ENCODE measurements at places on chromosomes 13 and 19. TPM values are rescaled to one million over a fixed set of nuclear protein-coding genes. Genes with fewer than 3 reads are reported as not detected.

- DNase-seq: peak; percentile 90
Measured at GRCh38 chr19:48403606-48404005, 10.1 kb downstream of the GRIN2D start.

DNA sequence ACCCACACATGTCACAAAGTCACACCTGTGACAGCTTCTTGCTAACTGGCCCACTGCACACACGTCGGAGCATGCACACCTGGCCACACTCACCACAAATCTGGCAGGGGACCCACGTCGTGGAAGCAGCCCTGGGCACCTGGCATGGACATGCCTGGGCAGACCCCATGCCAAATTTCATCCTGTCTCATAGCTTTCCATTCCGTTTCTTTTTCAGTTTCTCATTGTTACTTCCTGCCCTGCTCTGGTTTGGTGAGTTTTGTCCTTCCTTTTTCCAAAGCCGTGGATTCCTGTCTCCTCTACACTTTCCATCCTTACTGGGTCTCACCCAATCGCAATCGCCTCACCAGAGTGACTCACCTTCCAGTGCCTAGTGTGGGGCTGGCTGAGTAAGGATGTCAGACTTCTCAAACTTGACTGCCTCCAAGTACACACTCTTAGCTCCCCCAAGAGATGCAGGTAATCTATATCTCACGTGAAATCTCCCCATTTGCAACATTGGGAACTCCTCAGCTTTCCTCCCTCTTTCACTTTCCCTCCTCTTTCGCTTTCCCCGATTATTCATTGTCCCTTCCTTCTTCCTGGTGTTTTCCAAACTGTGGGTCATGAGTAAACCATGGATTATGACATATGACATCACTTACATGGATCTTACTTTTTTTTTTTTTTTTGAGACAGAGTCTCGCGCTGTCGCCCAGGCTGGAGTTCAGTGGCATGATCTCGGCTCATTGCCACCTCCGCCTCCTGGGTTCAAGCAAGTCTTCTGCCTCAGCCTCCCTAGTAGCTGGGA lies 1.6 kb upstream of the BBC3 start:
- no peak for DNase-seq

DNA sequence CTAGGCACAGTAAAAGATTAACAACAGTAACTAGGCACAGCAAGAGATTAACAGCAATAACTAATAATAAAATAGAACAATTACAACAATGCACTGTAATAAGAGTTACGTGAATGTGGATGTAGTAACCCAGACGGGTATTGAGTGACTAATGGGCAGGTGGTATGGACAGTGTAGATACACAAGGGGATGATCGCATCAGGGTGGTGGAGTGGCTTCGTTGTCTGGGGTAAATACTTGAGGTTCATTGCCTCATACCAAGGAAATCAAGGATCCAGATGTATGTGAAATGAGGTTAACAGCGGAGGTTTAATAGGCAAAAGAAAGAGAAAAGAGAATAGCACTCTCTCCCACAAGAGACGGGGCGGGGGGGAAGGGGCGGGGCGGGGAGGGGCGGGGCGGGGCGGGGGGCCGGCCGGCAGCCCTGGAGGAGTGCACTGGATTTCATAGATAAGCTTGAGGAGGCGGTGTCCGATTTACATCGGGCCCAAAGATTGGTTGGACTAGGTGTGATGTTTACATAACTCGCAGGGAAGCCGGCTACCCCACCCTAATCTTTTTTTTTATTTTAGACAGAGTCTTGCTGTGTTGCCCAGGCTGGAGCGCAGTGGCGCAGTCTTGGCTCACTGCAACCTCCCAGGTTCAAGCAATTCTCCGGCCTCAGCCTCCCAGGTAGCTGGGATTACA lies 106.3 kb downstream of the KCTD15 start:
- DNase-seq: no peak

The TMC4 gene
- not detected for total RNA-seq

The FXYD3 gene
- not detected for total RNA-seq

The KLK2 gene
- total RNA-seq: not detected

DNA sequence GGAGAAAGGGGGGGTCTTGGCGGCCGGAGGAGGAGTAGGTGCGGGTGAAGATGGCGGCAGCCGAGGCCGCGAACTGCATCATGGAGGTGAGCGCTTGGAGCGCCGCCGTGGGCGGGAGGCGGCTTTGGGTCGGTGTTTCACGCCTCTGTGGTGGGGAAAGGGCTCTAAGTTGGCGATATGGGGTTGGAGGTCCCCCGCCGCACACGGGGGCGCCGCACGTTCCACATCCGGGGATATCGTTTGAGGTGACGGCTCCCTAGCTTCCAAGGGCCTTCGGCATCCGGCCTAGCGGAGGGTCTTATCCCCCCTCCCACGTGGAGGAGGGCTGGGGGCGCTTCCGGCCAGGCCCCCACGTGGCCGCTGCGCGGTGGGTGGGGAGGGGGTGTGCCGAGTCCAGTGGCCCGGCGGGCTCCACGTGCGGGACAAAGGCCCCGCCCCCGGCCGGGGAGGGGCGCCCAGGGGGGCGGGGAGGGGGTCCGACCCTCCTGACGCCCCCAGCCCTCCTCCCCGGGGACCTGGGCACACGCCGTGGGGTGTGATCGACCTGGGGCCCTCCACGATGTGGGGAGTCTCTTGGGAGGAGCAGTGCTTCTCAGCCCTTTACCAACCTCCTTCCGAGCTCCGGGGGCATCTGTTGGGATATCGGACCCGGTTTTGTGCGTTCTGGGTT lies at the start of gene PRMT1:
Gene PRMT1 (plus strand): TSS at position 41 of the 670 bp plus-strand sequence. CDS start 10 bp downstream, at position 51.
- peak; percentile 92 for DNase-seq

DNA sequence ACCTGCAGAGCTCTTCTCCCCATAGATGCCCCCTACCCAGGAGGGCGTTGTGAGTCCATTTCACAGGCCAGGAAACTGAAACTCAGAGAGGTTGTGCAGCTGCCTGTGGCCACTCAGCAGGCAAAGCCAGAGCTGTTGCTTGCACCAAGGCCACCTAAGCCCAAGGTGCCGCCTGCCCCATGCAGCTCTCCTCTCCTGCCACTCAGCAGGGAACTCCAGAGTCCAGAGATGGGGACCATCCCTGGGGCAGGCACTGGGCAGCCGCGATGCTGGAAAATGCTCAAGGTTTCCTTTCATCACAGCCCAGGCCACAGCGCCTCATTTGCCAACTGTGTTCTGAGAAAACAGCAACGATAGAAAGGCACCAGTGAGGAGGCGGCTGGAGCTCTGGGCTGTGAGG lies 41.0 kb upstream of the PEPD start:
- DNase-seq: peak; percentile 64

GRCh38 chr19:4365341-4365740 lies 22.0 kb downstream of the MPND start:
- DNase-seq: peak; percentile 73

The ZNF525 gene
- total RNA-seq: 17.3 TPM

DNA sequence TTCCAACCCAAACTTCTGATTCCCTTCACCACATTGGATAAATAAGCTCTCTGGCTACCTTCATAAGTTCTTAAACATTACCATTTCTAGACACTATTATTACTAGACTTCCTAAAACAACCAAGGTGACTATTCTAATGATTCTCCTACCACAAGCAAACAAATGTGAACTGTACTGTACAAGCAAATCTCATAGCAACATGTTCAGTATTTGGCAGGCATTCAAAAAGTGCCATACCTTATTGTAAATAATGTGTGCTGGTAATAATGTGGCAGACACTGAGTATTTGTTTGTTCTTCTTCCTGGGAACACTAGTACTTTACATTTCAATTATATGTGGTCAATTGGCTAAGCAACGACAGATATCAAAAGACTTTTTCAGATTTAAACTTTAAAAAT lies 986.0 kb upstream of the SPRY2 start:
- DNase-seq: no peak
